Muscle of back (tissue), 13 donors: ENCODE measurements at places on chromosomes 13 and 19. TPM values are rescaled to one million over a fixed set of nuclear protein-coding genes. Genes with fewer than 3 reads are reported as not detected.

DNA sequence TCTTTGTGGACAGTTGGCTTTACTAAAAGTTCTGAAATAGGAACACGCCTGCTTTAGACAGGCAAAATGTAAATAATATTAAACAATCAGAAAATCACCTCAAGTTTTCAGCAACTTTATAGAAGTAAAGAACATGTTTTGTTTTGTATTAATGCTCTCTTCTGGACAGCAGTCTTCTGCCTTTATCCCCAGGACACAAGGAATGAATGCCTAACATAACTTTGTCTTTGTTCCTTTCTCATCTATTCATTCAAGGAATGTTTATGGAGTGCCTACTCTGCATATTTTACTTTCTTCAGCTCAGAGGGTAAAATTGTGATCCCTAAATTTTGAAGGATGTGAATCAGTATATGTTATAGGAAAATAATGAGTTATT lies 325.4 kb downstream of the FOXO1 start:
- no peak for DNase-seq

DNA sequence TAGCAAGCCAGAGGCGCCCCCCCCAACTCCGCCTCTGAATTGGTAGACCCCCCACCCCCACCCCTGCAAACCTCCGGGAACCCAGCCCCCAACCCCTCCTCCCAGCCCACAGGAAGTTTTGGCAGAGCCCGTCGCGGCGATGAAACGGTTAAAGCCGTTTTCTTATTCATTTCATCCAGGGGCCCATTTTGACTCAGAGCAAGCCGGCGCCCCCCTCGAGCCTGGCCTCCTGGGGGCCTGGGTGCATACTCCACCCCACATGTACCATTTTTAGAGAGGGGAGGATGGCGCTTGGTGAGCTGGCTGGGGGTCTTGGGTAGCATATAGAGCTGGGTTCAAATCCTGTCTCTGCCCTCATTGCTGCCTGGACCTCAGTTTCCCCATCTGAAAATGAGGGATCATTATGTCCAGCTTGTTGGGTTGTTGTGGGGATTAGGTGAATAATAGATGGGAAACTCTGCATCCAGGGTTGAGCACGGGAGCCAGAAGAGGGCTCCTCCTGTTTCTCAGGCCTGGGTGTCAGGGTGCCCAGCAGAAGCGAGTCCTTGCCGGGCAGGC lies 7.9 kb upstream of the JUNB start:
- no peak for DNase-seq

DNA sequence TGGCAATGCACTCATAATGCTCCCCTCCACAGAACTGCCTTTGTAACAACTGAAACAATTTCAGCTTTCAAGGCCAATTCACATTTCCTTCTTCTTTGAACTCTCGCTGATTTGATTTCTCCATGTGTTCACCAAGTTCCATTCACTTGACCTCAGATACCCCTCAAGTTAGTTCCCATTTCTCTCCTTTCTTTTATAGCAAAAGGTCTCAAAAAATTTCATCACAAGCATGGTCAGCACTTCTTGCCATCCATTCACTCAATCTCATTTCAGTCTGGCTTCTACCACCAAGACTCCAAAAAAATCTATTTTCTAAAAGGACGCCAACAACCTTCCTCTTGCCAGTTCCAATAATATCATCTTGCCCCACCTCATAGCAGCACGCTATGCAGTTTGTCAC lies 135.7 kb downstream of the DIAPH3 start:
- DNase-seq, result no peak

DNA sequence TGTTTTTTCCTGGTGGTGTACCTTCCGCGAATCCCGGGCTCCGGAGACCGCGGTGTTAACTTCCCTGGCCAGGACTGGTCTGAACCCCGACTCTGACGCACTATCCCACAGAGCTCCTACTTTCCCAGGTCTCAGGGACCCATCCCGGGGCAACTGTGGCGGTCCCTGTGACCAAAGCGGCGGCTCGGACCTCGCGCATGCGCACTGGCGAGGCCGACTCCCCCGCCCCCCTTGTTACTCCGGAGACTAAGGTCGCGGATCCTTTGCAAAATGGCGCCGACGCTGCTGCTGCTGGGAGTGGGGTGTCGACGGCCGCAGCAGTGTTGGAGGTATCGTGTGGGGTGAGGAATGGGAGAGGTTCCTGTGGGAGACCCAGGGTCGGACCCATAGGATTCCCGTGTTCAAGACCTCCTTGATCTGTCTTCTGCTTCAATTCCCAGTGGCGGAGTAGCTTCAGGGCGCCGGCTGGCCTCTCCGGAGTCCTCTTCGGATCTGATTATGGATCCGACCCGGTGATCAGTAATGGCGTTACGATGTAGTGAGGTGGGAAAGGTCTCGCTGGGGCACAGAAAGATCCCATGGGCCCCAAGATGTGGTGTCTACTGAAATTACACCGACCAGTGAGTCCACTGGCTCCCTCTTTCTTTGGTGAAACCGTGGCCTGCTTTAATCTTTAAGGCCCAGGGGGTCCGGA lies 66.6 kb upstream of the ZNF527 start:
- DNase-seq, result no peak

DNA sequence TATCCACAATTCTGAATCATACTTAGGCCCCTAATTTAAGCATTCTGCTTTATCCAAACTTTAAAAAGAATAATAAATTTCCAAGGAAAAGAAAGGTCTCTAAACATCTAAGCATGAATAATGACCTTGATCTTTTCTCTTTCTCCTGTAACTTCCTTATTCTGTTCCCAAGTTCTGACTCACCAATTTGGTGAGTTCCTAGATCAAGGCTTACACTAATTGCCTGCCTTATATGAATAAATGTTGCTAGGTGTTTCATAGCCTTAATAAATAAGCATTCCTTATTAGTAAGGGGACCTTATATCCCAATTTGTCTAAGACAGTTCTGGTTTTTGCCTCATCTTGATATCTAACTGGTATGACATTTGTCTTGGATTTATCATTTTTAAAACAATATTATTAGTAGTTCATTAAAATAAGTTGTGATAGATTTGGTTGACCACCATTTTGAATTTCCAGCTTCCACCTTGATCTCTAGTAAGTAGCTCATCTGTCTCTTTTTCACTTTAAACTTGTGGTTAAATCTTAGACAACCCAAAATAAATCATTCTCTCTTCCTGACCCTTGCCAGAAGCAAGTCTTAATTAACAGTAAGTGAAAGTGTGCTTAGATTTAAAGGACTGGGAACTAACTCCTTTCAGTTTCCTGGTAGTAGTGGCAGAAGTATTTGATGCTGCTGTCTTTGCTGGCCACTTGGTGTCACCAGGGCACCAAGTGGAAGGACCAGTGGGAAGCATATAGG lies 121.2 kb upstream of the MLNR start:
- peak; percentile 11 for DNase-seq

- no peak for DNase-seq
Measured at GRCh38 chr19:16402041-16402440, 69.7 kb downstream of the EPS15L1 start.

- DNase-seq, result no peak
Measured at GRCh38 chr19:53311044-53311443, 22.5 kb upstream of the ZNF845 start.

DNA sequence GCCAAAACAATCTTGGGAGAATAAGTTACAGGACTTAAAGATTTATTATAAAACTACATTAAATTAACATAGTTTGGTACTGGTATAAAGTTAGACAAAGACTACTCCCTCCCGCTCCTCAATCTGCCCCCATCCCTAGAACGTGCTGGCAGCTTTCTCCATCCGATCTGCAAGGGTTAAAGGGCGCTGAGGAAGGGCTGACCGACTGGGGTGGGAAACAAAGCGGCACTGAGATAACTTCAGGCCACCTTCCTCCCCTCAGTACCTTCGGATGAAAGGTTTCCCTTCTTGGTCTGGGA lies 790 bp upstream of the SUGT1 start:
- DNase-seq, result no peak

Gene FFAR1
- polyA plus RNA-seq, result not detected

Gene SLC8A2
- polyA plus RNA-seq, result 0.06 TPM

Gene PLEKHG2
- 70.9 TPM for polyA plus RNA-seq

Gene PNMA8C
- polyA plus RNA-seq, result 0.35 TPM

Gene COL5A3
- 56.7 TPM for polyA plus RNA-seq
